CD8-positive, alpha-beta memory T cell (primary cell): ENCODE measurements at places on chromosomes 2 and 18.

GRCh38 chr18:6738622-6739021, 9.1 kb downstream of the ARHGAP28 start:
- DNase-seq: no peak

GRCh38 chr2:158730621-158731140, 64.4 kb upstream of the DAPL1 start:
- DNase-seq: no peak

DNA sequence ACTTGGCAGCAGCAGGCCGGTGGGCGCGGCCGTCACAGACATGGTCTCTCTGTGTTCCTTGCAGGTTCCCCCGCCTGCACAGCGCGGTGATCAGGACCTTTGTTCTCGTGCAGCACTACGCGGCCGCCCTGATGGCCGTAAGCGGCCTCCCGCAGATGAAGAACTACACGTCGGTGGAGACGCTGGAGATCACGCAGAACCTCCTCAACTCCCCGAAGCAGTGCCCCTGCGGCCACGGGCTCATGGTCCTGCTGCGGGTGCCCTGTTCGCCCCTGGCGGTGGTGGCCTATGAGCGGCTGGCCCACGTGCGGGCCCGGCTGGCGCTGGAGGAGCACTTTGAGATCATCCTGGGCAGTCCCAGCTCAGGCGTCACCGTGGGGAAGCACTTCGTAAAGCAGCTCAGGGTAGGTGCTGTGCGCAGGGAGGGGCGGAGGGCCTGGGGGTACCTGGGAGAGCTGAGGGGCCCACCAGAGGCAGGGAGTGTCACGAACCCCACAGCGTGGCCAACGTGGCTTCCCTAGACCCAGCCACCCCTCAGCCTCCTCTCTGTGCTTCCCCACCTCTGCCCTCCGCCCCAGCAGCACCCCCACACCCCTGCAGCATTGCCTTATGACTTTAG, 59.3 kb downstream of the NTSR2 start:
- DNase-seq: no peak

DNA sequence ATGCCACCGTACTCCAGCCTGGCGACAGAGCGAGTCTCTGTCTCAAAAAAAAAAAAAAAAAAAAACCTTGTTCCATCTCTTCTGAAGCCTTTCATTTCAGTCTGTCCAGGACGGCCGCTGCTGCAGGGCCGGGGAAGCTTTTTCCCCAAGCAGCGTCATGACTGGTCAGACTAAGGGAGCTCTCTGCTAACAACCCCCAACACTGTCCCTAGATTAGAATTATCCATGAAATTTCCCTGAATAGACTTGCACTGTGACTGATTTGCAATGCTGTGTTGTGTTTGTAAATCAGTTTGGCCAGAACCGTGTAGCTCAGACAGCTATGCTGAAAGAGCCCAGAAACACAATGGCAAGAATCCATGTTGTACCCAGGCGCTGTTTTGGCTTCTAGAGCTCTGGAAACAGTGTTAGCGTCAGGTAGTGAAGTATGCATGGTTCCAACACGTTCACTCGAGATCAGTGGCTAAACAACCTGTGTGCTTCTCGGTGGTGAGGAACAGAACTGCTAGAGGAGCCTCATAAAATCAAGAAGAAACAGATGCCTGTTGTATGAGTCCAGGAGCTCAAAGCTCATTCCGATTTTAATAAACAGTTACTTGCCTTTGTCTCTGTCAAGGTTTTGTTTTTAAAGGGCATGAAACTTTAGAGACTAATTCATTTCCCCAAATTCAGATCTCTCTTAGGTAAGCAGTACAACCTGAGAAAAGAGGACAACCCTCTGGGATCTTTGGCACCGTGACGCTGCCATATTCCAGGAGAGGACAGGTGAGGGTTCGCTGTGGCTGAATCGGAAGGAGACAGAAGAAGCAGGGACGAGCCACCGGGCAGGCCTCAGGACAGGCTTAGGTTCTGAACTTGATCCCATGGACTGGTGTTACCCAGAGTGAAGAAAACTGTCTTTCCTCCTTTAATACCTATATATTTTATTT, 43.5 kb downstream of the GORASP2 start:
- DNase-seq: no peak

- no peak for DNase-seq
These were observed 20.5 kb upstream of the DCC start for GRCh38 chr18:52319424-52319983.

- no peak for DNase-seq
These were observed 28.0 kb downstream of the ANKRD29 start for GRCh38 chr18:23634692-23635091.

GRCh38 chr18:23585897-23586248, 433 bp downstream of the NPC1 start:
- DNase-seq: no peak

- DNase-seq: no peak
These were observed 146.5 kb downstream of the NCKAP5 start for GRCh38 chr2:133421516-133422324.

DNA sequence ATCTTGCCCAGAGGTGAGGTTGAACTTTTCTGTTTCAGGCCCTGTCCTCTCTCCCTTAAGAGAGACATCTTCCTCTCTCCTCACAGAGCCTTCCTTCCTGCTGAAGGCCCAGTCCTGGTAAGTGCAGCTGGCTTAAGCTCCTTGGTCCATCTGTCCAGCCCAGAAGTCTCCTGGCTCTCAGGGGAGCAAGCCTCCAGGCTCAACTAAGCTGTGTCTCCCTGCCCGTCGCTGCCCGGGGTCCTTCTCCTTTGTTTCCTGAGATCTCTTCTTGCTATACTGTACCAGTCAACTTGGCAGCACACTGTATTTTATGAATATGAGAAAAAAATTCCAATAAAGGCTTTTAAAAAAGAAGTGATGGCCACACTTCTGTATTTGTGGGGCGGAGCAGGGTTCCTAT, 77.4 kb downstream of the KCNF1 start:
- DNase-seq: no peak

- no peak for DNase-seq
These were observed 103.5 kb downstream of the ANKRD44 start for GRCh38 chr2:197207106-197207505.

- DNase-seq: no peak
These were observed 4.8 kb downstream of the MFSD6 start for GRCh38 chr2:190412966-190413365.

- DNase-seq: no peak
These were observed 647.8 kb upstream of the SLC39A10 start for GRCh38 chr2:195009202-195009601.

GRCh38 chr2:49004036-49004626, 150.2 kb downstream of the FSHR start:
- DNase-seq: no peak

GRCh38 chr2:196918927-196919326, 7.6 kb downstream of the PGAP1 start:
- DNase-seq: no peak

GRCh38 chr2:189580241-189580651, 340 bp downstream of the SLC40A1 start:
- no peak for DNase-seq

GRCh38 chr2:29816651-29817050, 104.7 kb downstream of the ALK start:
- no peak for DNase-seq

- no peak for DNase-seq
These were observed 18.8 kb upstream of the GLI2 start for GRCh38 chr2:120716641-120717585.

- no peak for DNase-seq
These were observed 95.4 kb downstream of the HAUS1 start for GRCh38 chr18:46199515-46200147.

GRCh38 chr2:7524195-7524594, 607.0 kb downstream of the RNF144A start:
- DNase-seq: no peak

DNA sequence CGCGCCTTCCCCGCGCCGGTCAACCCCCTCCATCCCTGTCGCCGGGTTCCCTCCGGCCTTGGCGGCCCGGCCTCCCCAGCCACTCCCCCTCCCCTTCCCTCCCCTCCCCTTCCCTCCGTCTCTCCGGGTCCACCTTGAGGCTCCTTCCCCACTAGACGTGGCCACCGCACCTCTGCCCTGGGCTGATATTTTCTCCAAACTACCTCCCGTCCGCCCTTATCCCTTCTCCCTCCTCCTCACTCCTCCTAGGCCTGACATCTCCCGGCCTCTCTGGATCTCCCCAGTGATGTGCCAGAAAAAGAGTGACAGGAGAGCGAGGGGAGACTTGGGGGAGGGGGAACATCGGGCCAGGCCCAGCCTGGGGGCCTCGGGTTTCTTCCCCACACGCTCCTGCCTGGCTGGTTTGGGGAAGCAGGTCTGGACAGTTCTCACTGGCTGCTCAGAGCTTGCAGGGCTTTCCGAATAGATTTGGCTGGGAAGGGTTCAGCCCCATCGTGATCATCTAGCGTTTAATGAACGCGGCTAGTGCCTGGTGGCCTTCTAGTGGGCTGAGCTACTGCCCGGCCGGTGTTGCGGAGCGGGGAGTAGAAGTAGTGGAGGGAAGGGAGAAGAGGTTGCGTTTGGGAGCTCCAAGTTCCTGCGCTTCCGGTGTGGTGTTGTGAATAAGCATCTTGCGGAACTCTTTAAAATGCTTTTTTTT, 641 bp downstream of the MAPRE3 start:
- no peak for DNase-seq

DNA sequence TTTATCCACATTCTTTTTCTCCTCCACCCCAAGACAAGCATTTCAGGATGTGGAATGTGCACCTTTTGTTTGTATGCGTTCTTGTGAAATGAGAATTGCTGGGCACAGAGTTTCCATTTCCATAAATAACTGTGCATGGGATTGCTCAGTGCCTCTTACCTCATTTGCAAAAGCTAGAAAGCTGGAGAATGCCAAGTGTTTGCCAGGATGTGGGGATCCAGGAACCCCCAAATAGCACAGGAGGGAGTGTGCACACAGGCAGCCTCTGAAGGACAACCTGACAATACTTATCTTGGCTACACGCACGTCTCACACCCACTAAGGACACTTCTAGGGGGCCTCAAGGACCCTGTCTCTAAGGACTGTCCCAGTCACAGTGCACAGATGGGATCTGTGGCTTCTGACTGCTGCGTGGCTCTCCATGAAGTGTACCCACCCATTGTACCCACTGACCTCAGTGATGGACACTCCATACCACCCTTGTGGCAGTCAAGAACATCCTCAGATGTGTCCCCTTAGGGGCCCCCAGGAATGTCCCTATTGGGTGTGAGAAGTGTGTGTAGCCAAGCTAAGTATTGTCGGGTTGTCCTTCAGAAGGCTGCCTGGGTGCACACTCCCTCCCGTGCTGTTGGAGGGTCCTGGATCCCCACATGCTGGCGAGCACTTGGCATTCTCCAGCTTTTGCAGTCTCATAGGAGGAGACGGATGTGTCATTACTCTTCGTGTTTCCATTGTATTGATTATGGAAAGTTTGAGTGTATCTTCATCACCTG, 38.4 kb downstream of the CAPN13 start:
- DNase-seq: no peak

DNA sequence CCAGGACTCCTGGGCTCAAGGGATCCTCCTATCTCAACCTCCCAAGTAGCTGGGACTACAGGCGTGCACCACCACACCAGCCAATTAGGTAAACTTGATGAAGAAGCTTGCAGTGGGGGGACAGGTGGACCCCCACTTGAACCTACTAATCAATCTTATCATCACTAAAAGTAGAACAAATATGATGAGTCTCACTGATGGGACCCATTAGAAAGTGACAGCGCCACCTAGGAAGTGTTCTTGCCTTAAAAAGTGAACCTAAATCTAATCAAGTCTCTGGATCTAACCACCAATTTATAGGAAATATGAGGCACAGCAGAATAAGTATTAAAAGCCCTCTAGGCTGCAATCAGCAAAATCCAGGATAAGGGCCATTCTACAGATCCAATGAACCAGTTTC, 79.2 kb downstream of the BIN1 start:
- DNase-seq: no peak

- no peak for DNase-seq
These were observed 63.0 kb downstream of the RHBDD1 start for GRCh38 chr2:226898897-226899296.

DNA sequence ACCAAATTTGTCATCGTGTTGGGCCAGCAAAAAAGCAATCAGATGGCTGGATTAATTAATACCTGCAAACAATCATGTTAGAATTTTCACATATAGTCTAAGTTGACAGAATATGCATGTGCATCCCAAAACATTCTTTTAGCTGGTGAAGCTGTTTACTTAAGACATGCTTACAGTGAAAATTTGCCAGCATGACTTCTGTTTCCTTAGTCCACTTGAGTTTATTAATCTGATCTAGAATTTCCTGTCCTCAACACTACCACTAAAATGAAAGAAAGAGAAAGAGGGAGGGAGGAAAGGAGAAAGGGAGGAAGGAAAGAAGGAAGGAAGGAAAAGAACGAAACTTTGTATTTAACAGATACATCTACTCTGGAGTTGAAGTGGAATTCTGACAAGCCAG, 2109.9 kb upstream of the PIK3C3 start:
- no peak for DNase-seq

- DNase-seq: no peak
These were observed 17.1 kb upstream of the CACNB4 start for GRCh38 chr2:152115952-152116351.

DNA sequence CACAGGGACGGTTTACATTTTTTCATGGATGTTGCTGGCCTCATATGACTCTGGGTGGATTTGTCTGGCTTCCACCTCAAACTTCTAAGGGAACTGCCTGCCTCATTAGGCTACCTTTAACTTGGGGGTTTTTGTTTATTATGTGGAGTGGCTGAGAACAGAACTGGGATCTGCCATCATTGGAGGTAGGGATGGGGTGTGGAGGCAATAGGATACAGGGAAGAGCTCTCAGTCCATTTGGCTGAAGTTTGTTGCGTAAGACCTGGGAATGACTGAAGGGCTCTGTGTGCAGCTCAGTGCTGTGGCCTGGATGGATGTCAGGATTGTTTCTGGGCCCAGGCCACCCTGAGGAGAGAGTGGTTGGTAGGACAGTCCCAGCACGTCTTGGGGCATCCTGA, 31.2 kb downstream of the ASB1 start:
- no peak for DNase-seq

DNA sequence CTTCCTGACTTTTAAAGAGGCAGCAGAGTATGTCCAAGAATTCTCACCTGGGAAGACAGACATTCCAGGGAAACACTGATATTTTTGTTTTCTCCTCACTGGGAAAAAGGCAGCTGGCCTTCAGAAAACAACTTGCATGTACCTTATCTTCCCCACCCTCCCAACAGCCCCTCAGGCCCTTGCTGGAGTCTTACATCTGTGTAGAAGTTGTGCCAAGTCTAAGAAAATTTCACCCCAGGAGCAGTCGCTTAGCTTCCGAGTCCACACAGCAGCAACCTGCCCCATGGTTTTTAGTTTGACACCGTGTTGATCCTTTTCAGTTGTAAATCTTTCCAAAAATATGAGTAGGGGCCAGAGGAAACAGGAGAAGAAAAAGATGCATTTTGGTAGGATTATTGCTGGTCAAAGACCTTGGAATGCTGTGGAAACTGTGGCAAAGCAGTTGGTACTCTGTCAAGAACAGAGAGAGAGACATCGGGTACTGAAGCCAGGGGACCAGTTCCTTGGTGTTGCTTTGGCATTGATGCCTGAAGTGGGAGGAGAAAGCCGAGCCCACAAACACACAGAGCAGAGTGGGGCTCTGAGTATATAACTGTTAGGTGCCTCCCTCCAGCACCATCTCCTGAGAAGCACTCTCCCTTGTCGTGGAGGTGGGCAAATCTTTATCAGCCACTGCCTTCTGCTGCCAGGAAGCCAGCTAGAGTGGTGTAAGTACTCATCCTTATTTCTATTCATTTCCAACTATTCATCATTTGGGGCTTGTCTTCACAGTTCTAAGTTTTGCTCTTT, at the start of gene SLC14A1:
TSS of gene SLC14A1 (plus strand) at position 615 of the 789 bp plus-strand sequence. CDS start 6,140 bp downstream, outside the sequence.
- DNase-seq: no peak

GRCh38 chr2:84856787-84857186, 24.1 kb downstream of the TRABD2A start:
- no peak for DNase-seq

GRCh38 chr2:186457908-186458307, 28.2 kb upstream of the ZC3H15 start:
- no peak for DNase-seq
